ENCODE measurements at places on chromosomes 7 and 10. TPM values are rescaled to one million over a fixed set of nuclear protein-coding genes. Genes with fewer than 3 reads are reported as not detected.

Gene PODXL
- 0.92 TPM for total RNA-seq

GRCh38 chr10:63430091-63430998 lies 35.4 kb downstream of the JMJD1C start:
- no peak for DNase-seq

DNA sequence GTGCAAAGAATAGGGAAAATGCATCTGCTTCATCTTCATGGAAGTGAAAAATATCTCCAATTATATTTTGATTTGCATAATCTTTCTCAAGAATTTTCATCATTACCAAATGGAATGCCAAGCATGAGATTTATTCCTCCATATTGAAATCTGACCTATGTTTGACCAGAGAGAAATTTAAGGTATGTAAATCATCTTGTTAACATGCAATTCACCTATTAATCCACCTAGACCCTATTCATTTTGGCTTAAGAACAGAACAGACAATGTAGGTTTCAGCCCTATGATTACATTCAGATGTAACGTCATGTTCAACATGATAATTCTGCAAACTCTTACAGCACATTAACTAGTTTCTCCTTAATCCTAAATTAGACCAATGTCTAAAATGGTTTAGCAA lies 30.8 kb upstream of the TMEM140 start:
- no peak for DNase-seq

GRCh38 chr10:122139627-122140170 lies 131.4 kb upstream of the BTBD16 start:
- no peak for DNase-seq

Data from G401 (cell line).